ENCODE measurements at places on chromosomes 1 and 21.

GRCh38 chr1:25654109-25654660 is 37.6 kb downstream of the MAN1C1 start:
- no peak for DNase-seq

DNA sequence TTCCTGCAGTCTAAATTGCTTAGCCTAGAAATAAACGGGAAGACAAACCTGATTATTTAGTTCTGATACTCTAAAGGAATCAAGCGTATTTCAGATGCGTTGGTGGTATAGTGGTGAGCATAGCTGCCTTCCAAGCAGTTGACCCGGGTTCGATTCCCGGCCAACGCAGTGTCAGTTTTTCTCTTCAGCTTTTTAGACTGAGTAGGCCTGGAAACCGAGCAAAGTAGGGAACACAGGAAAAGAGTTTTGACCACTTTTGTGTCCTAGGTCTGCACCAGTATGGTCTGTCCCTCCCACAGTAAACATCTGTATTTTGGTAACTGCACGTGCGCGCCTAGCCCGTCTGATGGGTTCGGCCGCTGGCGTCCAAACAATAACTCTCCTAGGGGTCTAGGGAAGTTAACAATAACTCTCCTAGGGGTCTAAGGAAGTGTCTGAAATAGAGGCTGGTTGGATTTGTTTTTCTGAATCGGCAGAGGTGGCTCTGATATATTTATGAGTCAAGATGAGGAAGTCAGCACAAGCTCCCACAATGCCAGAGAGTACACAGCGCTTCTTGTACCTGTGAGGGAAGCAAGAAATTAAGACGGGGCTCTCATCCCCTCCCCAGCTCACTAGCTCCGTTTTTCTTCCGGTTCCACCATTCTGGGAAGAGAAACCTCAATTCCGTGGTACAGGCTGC is 15.6 kb upstream of the HJV start:
- DNase-seq: peak; percentile 46

DNA sequence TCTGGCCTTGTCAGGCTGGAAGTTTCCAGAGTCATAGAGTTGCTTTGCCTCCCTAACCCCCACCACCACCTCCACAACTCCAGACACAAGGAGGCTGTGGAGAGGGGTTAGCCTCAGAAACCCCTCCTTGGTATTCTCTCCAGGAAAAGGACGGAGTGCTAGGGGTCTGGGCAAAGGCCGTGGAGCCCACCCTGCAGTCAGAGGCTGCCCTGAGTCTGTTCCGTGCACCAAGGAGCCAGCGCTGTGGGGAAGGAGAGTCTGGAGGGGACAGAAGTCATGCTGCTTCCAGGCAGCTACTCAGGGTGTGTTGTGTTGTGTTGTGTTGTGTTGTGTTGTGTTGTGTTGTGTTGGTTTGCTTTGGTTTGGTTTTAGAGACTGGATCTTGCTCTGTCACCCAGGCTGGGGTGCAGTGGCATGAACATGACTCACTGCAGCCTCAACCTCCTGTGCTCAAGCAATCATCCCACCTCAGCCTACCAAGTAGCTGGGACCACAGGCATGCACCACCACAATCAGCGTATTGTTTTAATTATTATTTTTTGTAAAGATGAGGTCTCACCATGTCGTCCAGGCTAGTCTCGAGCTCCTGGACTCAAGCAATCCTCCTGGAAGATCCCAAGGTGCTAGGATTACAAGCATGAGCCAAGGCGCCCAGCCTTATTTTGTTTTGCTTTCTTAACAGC is 122.2 kb upstream of the TMEM51 start:
- DNase-seq: no peak

DNA sequence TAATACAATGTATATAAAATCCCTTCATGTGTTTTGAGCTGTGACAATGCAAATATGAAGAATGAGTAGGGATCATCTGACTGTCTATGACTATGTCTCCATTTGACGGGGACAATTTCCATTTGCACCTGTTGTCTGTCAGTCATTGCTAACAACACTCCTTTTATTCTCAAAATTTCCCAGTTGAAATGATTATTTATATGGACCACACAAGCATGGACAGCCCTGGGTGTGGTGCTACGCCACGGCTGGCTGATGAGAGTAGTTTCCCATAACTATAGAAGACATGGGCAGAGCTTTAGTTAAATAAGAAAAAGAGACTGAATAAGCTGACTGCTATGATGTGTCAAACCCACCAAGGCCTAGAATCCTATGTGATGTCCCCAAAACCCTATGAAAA is 135.8 kb downstream of the MAP3K21 start:
- no peak for DNase-seq

GRCh38 chr1:167263819-167264464 is 43.3 kb downstream of the POU2F1 start:
- no peak for DNase-seq

DNA sequence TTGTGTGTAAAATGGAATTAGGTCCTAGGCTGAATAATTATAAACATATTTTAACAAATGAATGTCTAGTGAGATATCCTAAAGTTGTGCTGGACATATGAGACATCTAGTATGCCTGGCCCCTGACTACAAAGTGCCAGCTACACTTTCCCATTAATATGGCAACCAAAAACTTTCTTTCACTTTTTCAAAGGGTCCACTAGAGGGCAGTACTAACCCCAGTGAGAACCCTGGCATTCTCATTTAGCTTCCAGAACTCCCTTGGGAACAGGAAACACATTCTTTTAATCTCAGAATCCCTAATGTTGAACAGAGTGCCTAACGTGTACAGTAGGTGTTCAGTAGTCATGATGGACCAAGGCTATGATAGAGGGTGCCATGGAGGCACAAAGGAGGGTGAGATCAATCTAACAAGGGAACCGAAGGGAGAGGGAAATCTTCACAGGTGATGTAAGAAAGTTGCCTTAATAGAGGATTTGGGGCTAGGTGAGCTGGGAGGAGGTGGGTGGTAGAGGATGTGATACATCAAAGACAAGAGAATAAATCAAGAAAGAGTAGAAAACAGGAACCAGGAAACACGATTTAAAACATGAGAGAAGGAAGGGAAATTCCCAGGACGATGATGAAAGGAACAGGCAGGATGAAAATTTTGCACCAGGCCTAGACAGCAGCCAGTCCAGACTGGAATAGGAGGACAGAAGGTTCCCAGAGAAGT is 41.6 kb downstream of the NSL1 start:
- DNase-seq: no peak

GRCh38 chr1:45522324-45523104 is 830 bp upstream of the PRDX1 start:
- DNase-seq: no peak

DNA sequence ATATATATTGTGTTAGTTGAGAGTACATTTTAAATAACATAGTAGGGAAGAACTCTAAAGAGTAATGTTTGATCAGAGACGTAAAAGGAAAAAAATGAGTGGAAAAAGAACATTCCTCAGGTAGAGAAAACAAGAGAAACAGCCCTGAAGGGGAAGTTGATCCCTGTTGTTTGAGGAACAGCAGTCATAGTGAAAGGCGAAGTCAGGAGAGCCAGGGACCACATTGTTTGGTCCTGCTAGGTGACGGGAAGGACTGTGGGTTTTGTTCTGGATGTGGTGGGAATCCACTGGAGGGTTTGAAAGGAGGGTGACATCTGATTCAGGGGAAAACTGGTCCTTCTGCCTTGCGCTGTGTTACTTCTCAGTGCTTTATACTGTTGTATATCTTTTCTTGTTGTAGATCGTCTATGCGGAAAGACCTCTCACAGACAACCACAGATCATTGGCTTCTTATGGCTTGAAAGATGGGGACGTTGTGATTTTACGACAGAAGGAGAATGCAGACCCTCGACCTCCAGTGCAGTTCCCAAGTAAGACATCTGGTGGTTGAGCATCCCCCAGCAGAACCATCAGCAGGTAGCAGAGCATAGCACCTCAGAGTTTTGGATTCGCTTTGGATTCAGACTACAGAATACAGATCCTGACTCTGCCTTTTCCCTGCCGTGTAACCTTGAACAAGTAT is 9.2 kb downstream of the DDI2 start:
- no peak for DNase-seq

DNA sequence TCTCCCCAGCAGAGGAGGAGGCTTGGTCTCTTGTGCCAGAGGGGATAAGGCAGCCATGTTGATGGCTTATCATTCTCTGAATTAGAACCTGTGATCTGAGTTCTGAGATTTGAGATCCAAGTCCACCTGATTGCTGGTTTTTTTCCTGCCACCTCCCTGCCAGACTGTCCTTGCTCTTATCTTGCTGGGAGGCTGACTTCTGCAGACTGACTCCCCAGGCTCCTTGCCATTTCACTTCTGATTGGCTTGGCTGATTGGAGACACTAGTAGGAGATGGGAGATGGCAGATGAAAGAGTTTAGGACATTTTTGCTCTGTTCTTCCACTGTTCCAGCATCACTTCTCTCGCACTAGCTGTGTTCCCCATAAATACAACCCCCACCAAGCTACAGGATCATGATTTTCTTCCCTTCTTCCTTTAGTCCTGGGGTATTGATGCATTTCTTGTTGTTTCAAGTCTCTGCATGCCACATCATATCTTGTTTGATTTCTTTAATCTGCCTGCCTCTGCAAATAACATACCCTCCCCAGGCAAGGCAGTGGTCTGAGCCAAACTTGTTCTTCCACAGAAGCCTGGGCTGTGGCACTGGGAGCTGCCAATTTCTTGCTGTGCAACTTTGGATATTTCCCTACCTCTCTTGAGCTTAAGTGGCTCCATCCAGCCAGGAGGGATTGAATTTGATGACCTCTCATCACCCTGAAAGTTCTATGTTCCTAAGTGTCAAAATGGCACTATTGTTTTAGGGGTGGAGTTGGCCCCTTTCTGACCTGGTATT is 963 bp upstream of the CYP4B1 start:
- no peak for DNase-seq

- DNase-seq: no peak
Measured at GRCh38 chr1:98496256-98496995, 165.1 kb upstream of the SNX7 start.

GRCh38 chr1:77446841-77447555 is 165.2 kb downstream of the AK5 start:
- DNase-seq: no peak

Measured in stimulated activated CD8-positive, alpha-beta memory T cell treated with anti-CD3 and anti-CD28 coated beads, Interleukin-15, amount 100 ng/mL, for 1 hour (primary cell).